Breast epithelium (tissue), 4 donors: ENCODE measurements at places on chromosomes 12 and 14.

GRCh38 chr12:12977231-12977630, 22.8 kb downstream of the HEBP1 start:
- no peak for DNase-seq

GRCh38 chr12:58079806-58080205, 138.4 kb downstream of the ATP23 start:
- no peak for DNase-seq

DNA sequence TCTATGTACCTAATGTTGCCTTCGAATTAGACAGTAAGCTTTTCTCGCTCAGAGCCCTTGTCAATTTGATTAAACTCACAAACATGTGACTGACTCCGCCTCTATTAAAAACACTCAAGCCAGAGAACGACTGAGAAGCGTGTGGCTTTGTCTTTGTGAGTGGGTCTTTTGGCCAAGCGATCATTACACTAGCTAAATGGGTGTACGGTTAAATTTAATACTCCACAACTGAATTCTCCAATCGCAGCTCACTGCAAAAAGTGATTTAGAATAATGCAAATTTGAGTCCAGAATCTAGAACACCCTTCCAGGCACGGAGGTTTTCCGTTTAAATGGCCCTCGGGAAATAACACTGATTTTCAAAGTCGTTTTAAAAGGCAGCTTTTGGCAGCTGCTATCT, 253.7 kb downstream of the EFCAB11 start:
- DNase-seq, result no peak

GRCh38 chr12:70254225-70254624, 11.0 kb downstream of the CNOT2 start:
- no peak for DNase-seq

GRCh38 chr12:80677994-80678393, 29.4 kb upstream of the MYF6 start:
- no peak for DNase-seq
